ENCODE measurements at places on chromosomes 12 and 14. TPM values are rescaled to one million over a fixed set of nuclear protein-coding genes. Genes with fewer than 3 reads are reported as not detected.

GRCh38 chr12:79662046-79662811, 28.5 kb downstream of the PAWR start:
- DNase-seq, result no peak

DNA sequence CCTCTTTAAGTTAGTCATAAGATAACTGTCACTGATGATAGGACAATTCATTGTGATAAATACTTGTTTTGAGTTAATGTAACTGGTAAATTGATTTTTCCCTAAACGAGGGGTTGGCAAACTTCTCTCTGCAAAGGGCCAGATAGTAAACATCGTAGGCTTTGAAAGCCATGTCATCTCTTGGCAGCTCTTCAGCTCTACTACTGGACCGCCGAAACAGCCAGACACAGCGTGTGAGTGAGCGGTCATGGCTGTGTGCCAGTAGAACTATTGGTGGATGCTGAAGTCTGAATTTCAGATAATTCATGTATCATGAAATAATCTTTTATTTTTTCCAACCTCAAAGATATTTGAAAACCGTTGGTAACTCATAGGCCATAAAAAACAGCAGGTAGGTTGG, 9.9 kb downstream of the PIWIL1 start:
- peak; percentile 42 for DNase-seq

The RHNO1 gene
- total RNA-seq, result not detected

- DNase-seq, result no peak
Measured at GRCh38 chr12:94169495-94169894, 21.1 kb downstream of the PLXNC1 start.

The KIF26A gene
- total RNA-seq, result 1.2 TPM

The RAD51AP1 gene
- total RNA-seq, result 5.2 TPM

DNA sequence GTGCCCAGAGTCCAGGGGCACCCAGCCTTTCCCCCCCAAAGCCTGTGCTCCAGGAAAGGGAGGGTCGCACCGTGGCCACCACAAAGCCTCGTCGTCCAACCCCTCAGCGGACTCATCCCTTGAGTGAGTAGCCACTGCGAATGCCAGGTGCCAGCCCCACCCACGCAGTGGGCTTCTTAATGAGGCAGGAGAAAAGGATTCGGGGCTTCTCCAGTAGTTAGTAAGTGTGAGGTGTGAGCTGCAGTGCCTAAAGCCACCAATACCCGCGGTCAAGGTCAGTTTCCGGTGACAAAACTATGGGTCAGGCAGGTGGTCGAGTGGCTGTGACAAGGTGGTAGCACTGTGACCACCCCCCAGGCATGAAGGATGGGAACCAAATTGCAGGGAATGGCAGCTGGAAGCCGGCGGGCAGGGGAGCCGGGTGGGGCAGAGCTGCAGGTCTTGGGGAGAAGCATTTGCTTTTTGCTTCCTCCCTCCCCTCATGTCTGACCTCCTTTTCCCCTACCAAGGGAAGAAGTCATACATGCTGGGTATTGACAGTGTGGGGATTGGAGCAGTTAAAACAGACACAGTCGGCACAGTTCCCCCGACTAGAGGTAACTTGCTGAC, 8.0 kb downstream of the RAN start:
- no peak for DNase-seq

The ITGA7 gene
- total RNA-seq, result 52.0 TPM

- no peak for DNase-seq
Measured at GRCh38 chr12:95922231-95922630, 20.2 kb downstream of the CCDC38 start.

- no peak for DNase-seq
Measured at GRCh38 chr12:13368971-13369370, 172.4 kb downstream of the EMP1 start.

GRCh38 chr14:95316821-95317220, 2.9 kb downstream of the CLMN start:
- DNase-seq, result no peak

The IKZF4 gene
- 2.3 TPM for total RNA-seq

GRCh38 chr14:53161758-53162435, 8.8 kb upstream of the DDHD1 start:
- DNase-seq, result no peak

The DYRK2 gene
- 13.4 TPM for total RNA-seq

DNA sequence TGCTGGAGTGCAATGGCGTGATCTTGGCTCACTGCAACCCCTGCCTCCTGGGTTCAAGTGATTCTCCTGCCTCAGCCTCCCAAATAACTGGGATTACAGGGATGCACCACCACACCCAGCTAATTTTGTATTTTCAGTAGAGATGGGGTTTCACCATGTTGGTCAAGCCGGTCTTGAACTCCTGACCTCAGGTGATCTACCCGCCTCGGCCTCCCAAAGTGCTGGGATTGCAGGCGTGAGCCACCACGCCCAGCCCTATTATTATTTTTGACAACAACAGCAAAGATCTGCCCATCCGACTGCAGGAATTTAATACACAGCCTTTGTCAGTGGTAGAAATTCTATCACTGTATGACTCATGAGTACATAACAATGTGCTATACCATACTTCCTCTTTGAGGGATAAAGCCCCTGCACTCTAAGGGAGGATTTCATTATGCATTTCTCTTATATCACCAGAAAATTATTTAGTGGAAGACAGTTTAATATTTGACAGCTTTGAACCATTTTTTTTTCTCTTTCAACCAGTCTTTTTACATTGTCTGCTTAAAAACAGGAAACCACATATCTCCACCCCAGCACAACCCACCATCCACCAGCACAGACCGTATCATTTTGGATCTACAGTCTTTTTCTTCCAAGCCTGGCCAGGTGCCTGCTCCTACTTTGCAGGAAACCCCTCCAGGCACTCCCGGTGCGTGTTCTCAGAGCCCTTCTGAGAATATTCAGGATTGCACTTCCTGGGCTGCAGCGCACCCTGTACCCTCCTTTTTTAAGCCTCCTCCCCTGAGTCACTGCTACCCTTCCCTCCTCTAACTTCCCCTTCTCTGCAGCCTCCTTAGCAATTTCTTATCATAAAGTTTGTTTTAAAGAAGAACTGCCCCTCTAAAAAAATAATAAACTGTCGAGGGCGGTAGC, 594 bp downstream of the ARHGDIB start:
- no peak for DNase-seq

The SLC10A1 gene
- not detected for total RNA-seq

The NELL2 gene
- total RNA-seq, result 29.6 TPM

DNA sequence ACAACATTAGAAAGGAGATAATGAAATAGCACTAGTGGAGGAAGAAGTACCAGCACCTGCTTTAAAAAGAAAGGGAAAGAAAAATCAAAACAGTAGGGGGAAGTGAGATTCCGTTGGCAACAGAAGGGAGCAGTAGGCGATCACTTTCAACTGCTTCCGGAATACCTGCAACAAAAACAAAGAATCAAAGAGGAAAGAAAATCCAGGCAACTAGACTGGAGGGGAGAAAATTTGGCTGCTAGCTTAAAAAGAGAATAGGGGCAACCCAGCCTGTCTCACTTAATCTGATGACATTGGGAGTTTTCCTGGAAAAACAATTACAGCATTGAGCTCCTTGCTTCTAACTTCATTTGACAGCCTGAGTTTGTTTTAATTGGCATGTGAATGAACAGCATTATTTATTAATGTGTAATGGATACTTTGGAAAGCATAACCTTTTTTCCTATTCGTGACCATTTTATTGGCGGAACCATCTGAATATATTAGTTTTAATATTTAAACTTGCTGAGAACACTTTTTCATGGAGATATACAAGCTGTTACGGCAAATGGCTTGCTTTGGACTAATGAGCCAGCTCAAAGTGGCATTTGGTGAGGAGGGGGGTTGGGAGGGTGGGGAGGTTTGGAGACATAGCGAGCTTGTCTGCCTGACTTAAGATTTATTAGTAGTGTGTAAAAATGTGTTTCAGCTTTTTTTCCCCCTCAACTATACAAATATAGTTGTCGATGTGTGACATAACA, 2.5 kb upstream of the DACT1 start:
- peak; percentile 32 for DNase-seq

- DNase-seq, result no peak
Measured at GRCh38 chr12:1591034-1591433, 3.3 kb downstream of the FBXL14 start.

GRCh38 chr12:115253049-115253448, 569.1 kb upstream of the TBX3 start:
- DNase-seq, result no peak

- no peak for DNase-seq
Measured at GRCh38 chr12:32148372-32148771, 41.7 kb downstream of the BICD1 start.

The PLBD1 gene
- 0.87 TPM for total RNA-seq

The POTEM gene
- total RNA-seq, result not detected

The ITGA5 gene
- 53.7 TPM for total RNA-seq

DNA sequence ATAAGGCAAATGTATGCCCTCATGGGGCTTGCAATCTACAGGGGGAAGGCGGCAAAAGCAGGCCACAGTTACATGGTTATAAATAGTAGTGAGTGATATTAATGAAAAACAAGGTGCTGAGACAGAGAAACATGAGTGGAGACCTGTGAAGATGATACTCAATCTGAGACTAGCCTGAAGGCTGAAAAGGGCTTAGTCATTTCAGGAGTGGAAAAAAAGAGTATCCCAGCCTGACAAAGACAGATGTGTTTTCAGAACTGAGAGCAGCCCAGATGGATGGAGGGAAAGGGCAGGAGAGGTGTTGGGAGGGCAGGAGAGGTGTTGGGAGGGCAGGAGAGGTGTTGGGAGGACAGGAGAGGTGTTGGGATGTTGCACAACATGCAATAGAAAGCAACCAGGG, 181.9 kb downstream of the C12orf42 start:
- DNase-seq, result no peak

DNA sequence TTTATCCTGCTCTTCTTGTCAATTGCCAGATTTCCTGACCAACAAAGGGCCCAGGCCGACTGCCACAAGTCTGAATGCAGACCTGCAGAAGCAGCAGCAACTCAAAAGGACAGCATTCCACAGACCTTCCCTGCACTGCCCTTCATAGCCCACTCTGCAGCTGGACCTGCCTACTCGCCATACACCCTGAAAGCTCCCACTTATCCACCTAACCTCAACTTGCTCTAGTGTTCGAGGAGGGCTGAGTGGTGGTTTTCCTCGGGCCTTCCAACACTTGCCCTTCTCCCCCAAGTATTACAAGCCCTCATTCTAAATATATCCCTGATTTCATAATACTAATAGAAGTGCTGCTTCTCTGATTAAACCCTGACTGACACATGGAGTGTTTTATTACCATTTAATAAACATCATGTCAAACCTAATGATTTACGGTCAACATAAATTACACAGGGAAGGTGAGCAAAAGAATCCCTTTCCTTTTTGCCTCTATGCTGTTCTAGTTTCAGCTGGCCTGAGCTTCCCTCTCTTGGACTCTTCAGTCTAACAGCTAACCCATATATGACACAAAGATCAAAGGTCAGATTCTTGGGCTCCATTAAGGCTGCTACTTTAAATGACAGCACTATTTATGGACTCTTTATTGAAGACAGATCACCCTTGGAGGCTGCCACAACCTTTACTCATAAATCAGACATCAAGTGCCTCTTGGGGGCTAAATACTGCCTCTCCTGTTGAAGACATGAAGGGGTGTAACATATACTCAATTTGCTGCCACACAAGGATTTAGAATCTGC, 1546.9 kb upstream of the TMEM132C start:
- DNase-seq, result no peak

GRCh38 chr12:52280319-52280795, 5.9 kb downstream of the KRT86 start:
- DNase-seq, result peak; percentile 66

DNA sequence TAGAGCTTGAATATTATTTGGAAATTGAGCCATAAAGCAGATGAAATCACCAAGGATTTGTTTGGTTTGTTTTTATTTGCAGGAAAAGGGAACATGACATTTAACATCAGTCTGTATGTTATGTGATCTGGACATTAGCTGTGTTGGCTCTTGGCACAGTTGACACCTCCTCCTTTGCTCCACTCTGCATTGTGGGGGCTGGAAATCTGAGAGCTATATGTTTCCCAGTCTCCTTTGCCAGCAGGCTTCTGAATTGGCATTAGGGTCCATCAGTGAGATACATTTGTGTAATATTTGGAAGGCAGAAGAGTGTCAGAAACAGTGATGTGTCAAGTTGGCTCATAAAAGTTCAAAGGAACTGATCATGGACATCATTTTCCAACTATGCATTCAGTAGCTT, 322.1 kb upstream of the ATP2B1 start:
- no peak for DNase-seq

The PTPRO gene
- total RNA-seq, result not detected

- DNase-seq, result no peak
Measured at GRCh38 chr14:95522116-95522515, 5.7 kb upstream of the SYNE3 start.

The TSPAN11 gene
- total RNA-seq, result under 0.01 TPM

The SRRM4 gene
- 0.18 TPM for total RNA-seq

GRCh38 chr14:105136401-105137322, 31.9 kb downstream of the JAG2 start:
- no peak for DNase-seq

DNA sequence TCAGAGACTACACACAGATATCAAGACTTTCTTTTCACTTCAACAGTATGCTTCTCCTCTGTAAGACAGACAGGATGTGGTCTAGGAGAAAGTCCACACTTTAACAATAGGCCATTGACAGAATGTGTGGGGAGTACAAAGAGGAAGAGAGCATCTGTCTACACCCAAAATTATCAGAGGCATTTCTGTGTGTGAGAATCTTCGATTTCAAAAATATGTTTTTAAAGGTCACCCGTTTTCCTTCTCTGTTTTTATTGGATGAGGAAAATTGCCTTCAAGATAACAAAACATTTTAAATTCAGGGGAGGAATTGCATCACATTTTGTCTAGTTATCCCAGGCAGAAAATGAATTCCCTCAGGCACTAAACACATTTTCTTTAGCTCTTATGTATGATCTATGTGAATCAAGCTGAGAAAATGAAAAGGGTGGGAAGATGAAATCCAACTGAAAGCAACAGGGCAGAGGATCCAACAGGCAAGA, 16.4 kb downstream of the NAV3 start:
- DNase-seq, result no peak

DNA sequence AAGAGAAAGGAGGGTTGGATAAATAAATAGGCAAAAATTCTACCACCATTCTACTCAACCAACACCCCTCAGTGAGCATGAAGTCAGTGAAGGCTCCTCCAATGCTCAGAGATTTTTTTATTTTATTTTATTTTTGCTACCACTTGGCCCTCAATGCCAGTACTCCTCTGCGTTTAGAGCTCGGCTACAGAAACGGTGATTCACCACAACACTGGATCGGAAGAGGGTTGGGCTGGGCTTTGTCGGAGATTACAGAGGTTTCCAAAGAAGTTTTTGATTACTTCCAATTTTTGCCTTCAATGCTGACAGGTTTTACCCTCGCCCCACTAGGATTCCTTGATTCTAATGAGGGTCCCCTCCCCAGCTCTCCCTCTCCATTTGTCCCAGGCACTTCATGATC, 1027.2 kb upstream of the TMEM132C start:
- no peak for DNase-seq

GRCh38 chr14:96409701-96410100, 17.8 kb downstream of the AK7 start:
- DNase-seq, result peak; percentile 51

GRCh38 chr12:65827827-65828231, 3.5 kb downstream of the HMGA2 start:
- DNase-seq, result no peak

- peak; percentile 92 for DNase-seq
Measured at GRCh38 chr12:6193853-6194815, 6.1 kb upstream of the CD9 start.
